ENCODE measurements at places on chromosomes 2 and 18.

DNA sequence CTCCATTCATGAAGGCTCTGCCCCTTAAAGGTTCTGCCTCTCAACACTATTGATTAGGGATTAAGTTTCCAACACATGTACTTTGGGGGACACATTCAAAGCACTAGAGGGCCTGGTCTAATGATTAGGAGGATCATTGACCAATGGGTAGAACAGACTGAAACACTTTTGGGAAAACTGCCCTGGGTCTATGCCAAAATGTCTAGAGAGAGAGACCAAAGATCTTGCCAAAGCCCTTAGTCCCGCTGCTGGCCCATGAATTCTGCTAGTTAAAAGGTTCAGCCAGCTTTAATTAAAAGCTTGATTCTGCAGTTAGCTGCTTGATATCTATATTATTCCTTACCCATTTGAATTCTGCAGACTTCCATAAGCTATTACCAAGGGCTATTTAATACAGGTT, 613.2 kb downstream of the SLC4A3 start:
- no peak for DNase-seq

GRCh38 chr2:233468741-233469110, 97.9 kb downstream of the USP40 start:
- DNase-seq: no peak

GRCh38 chr2:216754336-216754735, 59.0 kb upstream of the IGFBP5 start:
- DNase-seq: no peak

DNA sequence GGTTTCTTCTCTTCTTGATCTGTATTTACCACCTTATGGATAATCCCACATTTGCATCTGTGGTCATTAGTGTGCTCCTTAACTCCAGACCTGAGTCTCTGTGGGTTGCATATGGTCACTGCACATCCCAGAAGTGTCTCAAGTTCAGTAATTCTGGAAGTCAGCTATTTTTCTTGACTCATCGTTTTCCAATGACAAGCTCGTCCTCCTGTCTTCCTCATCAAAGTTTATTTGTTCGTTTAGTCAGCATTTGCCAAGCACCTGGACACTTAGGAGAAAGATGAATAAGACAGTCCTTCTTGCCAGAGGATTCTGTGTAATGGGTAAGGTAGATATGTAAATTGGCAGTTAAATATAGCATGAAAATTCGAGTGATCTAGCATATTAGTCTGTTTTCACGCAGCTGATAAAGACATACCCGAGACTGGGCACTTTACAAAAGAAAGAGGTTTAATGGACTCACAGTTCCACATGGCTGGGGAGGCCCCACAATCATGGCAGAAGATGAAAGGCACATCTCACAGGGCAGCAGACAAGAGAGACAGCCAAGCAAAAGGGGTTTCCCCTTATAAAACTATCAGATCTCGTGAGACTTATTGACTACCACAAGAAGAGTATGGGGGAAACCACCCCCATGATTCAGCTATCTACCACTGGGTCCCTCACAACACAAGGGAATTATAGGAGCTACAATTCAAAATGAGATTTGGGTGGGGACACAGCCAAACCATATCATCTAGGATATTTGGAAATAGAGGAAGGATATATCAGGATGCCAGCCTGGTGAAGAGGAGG, 19.4 kb downstream of the FASTKD2 start:
- no peak for DNase-seq

DNA sequence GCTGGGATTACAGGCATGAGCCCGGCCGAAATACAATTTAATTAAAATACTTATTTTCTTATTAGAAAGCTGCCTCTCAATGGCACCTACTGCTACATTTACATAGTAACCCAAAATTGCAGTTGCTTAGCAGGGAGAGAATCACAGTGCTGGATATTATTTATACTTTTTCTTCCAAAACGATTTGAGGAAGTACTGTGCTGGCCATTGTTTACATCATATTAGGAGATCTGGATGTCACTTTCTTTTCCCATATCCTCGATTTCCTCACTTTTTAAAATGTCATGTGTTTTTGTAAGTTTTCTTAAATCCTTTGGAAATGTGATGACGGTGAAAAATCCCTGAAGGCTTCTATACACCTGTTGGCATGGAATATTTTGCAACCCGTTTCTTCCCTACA, 3.4 kb upstream of the SP3 start:
- no peak for DNase-seq
